Umbilical cord (tissue), 2 donors: ENCODE measurements at places on chromosomes 2 and 18. TPM values are rescaled to one million over a fixed set of nuclear protein-coding genes. Genes with fewer than 3 reads are reported as not detected.

Gene SP9
- total RNA-seq, result not detected

Gene KCNIP3
- total RNA-seq, result 12.5 TPM

Gene CYBRD1
- total RNA-seq, result 289 TPM

Gene CYP27A1
- 13.2 TPM for total RNA-seq

Gene TEX44
- 0.48 TPM for total RNA-seq

Gene PDCD1
- total RNA-seq, result not detected

Gene DYSF
- 2.9 TPM for total RNA-seq

Gene ANKRD44
- 59.9 TPM for total RNA-seq

Gene FAM237A
- total RNA-seq, result not detected

Gene OXER1
- total RNA-seq, result 3.9 TPM

Gene ZSWIM2
- 0.96 TPM for total RNA-seq

Gene GAREM2
- 1.7 TPM for total RNA-seq

Gene HOXD12
- 1.9 TPM for total RNA-seq
